ENCODE measurements at places on chromosomes 3 and 15.

DNA sequence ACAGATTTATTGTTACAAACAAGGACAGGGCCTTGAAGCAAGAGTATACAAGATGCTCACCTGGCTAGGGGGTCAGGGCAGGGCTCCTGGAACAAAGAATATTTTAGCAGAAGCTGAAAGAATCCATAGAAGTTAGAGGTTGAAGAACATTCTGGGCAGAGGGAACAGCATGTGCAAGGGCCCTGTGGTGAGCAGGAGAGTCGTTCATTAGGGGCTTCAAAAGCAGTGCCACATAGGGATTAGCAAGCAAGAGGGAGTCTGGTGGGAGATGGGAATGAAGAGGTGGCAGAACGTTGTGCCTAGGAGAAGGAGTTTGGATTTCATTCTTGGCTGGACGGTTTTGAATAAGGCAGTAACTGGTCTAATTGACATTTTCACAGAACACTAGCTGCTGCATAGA is 22.9 kb downstream of the DNAJB8 start:
- DNase-seq = no peak

DNA sequence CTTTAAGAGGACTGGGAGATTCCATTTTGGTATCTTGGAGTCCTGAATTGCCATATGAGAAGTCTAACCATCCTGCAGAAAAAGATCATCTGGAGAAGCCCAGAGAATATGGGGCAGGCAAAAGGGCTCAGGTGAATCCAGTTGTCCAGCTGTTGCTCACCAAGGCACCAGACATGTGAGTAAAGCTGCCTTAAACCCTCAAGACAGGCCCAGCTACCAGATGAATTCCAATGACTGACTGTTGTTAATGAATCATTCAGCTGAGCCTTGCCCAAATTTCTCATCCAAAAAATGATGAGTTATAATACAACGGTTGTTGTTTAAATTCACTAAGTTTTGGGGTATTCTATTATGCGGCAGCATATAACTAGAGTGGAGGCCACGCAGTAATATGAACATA is 22.0 kb upstream of the NANOGP8 start:
- DNase-seq = no peak

DNA sequence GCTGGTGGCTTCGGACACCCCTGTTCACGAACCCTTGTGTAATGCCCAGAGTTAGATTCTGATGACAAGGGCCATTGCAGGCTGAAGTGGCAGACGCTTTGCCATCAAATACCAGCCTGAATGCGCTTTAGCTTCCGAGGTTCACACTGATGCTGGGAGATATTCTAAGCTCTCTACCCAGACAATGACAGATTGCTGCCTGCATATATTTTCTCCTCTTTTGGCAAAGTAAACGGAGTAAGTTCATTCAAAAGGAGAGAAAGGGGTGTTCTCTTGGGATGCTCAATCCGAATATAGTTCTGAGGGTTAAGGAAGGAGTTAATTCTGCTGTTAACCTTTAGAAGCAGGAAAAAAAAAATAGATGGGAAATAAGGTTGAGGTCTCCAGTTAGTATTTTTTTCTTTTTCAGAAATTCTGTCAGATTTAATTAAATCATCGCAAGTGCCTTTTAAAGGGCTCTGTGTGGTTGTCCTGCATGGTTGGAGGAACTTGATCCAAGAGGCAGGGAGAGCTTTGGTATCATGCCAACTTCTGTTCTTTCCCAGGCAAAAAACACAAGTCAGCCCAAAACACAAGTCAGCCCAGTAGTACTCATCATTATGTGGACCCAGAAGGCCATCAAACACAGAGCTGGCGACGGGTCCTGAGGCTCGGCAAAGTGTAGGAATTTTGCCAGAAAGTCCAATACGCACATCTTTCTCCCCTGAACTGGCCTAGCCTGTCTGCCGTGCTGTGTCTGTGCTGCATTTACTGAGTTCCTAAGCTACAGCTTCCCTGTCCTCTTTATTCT is 70.9 kb upstream of the ST8SIA2 start:
- no peak for DNase-seq

- DNase-seq = no peak
These were observed 18.6 kb downstream of the DYNC1LI1 start for GRCh38 chr3:32552013-32552412.

- no peak for DNase-seq
These were observed 30.9 kb downstream of the ZBTB38 start for GRCh38 chr3:141399200-141399599.

DNA sequence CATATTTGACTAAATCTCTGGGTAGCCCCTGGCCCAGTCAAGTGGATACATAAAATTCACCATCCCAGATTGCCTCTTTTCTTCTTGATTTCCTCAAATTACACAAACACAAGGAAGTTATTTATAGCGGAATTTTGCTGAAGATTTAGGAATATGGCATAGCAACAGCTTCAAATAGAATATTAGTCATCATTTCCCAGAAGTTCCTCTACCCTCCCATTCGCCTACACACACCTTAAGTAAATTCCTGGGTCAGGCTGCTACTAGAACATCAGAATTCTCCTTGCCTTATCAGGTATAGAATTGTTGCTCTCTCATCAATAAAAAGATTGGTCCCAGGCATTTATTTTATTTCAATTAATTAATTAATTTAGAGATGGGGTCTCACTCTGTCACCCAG is 31.6 kb downstream of the MESD start:
- no peak for DNase-seq

DNA sequence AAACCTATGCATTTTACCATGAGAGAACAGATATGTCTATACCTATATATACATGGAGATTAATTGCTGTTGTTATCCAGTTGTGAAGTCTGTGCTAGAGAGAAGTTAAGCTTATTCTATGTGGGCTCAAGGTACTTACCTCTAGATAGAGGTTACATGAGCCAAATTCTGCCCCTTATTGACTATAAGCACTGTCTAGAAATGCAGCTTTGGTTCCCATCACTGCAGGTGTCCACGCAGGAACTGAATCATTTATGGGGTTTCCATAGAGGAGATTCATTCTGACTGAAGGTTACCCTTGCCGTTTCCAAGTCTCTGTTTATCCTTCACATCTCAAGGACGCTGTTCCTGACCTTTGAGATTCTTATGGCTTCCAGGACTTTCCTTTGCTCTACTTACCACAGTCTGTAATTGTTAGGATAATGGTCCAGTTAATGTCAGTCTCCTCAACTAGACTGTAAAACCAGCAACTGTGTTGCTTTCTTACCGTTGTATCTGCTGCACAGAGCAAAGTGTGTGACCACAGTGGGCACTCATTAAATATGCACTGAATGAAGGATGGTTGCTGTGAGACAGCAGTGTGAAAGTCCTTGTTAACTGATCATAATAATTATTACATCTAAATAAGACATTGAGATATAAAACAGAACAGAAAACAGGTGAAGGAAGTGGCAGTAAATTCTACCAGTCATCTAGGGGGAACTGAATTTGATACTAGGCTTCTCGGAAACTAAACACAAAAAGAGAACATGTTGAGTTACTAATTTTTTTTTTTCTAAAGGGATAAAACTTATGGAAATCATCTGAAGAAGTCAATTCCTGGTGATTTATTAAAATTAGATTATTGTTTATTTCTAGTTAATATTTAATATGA is 44.0 kb upstream of the BCL6 start:
- no peak for DNase-seq
